Left renal cortex interstitium (tissue), 4 donors: ENCODE measurements at places on chromosomes 1 and 21. TPM values are rescaled to one million over a fixed set of nuclear protein-coding genes. Genes with fewer than 3 reads are reported as not detected.

DNA sequence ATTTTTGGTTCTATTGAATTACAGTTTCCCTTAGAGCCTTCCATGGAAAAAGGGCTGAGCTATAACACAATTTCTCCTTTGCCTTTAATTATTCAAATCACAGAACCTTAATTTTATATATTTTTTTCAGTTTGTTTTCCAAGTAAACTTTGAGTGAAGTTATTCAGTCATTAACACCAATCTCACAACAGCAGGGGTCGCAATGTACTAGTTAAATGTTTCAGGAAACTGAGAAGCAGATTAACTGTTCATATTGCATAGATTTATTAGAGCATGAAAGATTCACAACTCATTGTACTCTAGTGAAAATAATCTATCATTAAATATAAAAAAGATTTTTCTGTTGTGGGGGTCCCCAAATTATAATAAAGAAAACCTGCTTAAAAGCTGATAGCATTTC, 64.1 kb downstream of the KIFAP3 start:
- DNase-seq: no peak

GRCh38 chr1:145714524-145715111, 4.7 kb upstream of the CD160 start:
- no peak for DNase-seq

DNA sequence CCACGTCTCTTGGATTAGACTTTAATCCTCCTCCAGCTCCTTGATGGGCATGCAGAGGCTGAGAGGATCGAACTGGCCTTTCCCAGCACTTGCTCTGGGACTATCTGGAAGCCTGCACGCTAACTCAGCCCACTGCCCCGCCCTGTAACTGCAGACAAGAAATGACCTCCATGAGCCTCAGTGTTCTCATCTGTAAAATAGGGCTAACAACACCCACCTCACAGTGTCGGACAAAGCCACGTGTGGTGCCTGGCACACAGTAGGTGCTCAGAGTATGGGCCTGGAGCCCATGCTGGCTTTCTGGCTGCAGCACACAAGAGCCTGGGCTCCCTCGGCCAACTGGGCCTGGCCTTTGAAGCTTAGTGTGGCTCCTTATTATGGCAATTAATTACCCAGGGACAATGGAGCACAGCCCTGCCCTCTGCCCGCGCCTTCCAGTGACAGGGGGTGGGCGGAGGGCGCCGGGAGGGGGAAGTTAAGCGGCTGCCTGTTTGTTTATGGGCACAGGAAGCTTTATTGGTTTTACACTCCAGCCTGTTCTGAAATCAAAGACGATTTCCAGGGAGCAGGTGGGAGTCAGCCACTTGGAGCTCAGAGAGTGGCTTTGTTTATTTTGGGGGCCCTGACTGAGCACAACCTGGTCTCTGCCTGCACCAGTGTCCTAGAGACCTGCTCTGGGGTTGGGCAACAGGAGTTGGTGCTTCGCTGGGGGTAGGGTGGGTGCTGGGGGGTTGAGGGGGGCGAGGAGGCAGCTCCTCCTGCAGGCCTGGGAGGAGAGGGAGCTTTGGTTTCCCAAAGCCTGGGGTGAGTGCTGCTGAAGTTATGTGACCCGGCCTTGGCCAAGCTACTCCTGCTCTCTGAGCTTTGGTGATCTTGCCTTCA, 31.0 kb downstream of the PAX7 start:
- no peak for DNase-seq

DNA sequence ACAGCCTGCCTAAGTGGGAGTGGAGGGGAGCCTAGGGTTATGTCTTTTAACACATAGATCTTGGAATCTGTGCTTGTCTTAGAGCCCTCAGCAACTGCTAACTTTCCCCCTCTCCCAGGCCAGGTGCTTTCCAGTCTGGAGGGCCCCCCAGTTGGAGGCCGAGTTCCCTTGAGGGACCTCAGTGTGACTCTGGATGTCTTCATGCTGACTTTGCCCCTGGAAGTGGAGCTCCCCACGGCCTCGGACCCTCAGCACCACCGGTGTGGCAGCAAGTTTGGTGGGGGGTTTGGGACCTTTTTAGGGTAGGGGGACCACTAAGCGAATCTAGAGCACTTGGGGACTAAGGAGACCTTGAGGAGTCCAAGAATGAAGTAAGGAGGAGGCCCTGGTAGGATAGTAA, 22.9 kb downstream of the HYI start:
- no peak for DNase-seq

- no peak for DNase-seq
These were observed 167.3 kb downstream of the ZNF326 start for GRCh38 chr1:90162216-90162615.

- DNase-seq: no peak
These were observed 435.1 kb downstream of the PRDM2 start for GRCh38 chr1:14135070-14135469.

DNA sequence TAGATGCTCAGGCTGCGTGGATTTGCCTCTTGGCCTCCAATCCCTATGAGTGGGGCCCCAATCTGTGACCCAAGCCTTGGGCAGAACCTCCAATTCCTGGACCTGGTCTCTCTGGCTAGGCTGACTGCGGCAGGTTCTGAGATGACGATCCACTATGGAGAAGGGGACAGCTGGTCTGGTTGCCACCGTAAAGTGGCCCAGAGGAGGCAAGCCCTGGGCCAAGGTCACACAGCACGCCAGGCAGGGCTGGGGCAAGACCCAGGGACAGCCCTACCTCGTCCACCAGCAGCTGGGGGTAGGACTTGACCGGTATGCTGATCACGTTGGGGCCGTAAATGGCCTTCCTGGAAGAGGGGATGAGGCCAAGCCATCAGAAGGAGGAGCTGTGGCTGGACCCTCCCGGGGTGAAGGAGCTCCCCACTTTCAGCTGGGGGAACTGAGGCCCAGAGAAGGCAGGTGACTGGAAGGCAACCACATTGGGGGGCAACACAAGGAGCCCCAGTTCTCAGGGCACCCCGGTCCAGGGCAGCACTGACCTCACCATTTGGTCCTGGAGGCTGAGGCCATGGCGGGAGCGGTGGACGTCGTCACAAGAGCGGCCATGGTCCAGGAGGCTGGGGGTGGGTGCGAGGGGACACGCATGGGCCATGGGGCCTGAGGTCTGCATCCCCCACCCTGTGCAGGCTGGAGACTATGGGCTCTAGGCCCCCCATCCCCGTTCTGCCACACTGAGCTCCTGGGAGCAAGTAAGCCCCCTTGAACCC, 9.8 kb downstream of the ATP13A2 start:
- no peak for DNase-seq

DNA sequence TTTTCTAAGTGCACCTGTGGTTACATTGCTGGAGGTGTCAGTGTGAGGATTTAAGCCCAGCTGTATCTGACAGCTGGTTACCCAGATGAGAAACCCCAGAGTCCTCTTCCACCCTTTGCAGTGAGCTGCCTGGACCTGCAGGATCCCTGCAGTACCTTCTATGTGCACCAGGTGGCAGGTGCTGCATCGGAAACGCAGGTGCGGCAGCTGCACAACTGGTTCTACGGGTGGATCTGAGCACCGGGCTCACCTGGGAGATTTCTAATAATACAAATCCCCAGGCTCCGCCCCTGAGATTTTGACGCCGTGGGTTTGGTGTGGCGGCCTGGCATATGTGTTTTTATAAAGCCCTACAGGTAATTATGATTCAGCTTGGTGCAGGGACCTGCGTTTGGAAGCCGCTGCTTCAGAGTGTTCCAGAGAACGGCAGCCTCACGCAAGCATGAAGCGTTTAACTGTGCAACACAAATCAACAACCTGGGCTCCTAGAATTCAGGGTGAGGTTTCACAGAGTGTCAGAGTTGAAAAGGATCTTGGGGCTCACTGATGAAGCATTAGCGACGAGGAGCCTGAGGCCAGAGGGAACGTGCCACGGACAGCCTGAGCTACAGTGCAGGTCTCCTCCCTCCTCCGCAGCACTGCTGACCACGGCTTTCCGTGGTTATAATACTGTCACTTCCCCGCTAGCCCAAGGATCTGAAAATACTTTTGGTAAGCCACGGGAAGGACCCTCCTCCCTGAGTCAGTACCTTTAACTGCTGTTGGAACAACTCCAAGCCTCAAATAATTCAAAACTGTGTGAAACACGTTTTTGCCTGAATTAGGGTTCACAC, 96.7 kb upstream of the TRABD2B start:
- no peak for DNase-seq

- DNase-seq: no peak
These were observed 38.5 kb upstream of the SLC19A1 start for GRCh38 chr21:45580576-45581321.

DNA sequence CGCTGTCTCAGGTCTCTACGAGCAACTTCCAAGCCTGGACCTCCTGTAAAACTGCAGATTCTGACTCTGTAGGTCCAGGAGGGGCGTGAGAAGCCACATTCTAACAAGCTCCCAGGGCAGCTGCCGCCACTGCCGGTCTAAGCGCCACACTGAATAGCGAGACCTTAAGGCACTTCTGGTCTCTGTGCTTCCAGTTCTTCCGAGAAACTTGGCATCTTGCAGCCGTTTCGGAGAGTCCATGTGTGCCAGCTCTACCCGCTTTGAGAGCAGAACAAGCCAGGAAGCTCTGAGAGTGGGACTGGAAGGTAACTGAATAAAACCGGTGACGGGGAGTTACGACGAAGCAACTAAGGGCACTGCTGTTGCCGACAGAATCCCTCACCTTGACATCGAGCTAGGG, 12.5 kb downstream of the AGT start:
- DNase-seq: no peak

GRCh38 chr1:68128157-68128556, 77.7 kb upstream of the DIRAS3 start:
- no peak for DNase-seq

DNA sequence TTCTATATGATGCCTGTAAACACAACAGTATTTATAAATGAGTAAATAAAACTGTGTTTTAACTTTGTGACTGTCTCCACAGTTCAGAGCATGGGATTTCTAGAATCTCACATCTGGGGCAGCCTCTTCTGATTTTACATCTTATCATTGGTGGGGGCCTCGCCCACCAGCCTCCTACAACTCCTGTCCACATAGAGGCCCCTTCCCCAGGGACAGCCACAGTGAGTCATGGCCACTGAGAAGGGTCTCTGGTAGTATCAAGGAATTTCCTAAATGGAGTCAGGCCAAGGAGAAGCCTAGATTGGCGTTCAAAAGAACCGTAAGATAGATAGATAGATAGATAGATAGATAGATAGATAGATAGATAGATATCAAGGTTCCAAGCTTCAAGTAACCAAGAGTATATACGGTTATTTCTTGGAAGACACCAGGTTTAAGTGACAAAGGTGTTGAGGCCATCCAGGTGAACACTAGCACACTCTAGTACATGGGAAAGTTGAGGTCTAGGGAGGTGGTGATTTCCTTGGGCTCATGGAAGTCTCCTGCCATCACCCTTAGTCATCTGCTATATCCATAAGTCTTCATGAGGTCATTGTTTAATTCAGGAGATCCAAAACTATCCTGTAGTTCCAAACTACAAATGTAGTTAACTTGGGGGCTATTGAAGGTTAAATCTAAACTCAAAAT, 121.6 kb downstream of the SYT2 start:
- DNase-seq: no peak

GRCh38 chr1:164846731-164847691, 288.0 kb downstream of the PBX1 start:
- DNase-seq: no peak

DNA sequence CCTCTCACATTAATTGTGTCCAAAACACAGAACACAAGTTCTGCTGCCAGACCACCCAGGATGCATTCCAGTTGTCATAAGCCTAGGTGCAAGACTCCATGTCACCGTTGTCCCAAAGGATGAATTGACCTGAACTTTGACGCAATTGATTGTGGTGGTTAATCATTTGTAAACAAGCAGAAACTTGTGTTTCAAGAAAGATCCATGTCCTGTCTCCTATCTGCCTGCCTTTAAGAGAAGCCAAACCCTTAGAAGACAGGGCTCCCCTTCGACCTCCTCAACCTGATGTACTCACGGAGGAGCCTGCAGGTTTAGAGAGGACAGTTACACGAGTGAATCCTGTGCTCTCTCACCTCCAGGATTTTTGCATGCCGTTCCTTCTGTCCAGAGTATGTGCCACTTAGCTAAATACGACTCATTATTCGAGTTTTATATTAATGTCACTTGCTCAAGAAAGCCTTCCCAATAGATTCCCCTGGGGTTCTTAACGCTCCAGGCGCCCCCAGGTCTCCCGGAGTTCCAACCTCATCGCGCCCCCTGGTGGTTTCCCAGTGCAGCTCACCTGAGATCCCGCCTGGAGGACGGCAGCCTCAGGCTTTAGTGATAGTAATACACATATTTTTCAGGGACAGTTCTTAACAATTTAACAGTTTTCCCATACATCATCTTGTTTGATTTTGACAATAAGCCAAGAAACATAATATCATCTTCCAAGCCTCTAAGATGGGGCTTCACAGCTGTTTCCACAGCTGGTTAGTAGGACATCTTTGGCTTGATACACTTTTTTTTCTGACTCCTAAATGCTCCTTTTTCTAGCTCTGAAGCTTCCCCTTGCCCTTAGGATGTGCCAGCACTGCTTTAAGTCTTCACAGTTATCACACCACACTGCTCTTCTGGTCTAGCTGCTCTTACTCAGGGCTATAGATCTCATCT, 2.4 kb upstream of the C8B start:
- DNase-seq: no peak

GRCh38 chr1:17494114-17494729, 45.3 kb upstream of the ARHGEF10L start:
- DNase-seq: no peak

DNA sequence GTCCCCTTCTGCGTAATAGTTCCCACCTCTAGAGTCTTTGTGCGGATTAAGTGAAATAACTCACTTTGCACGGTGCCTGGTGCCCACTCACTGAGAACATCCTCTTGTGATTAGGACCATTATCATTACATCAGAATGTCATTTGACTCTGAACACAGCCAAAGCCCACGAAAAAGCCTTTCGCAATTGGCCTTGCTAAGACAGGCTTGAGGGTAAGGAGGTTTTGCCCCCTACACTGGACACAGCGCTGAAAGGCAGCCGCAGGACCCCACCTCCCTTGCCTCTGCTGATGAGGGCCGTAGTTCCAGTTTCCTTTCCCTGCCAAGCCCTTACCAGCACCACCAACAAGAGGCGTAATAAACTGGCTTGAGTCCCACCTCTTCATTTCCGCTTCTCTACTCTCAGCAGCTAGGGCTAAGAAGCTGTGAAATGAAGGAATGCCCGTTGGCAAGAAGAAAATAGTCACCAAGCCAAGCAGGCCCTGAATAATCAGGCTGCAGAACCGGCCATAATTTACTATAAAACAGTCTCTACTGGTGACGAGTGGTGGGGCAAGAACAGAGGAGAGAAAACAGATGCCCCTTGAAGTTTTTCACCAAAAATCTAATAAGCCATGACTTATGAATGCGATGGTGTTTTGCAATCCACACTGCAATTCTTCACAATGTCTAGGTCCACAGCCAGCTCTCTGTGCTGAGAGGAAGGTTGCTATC, 53.1 kb downstream of the SH3GLB1 start:
- DNase-seq: no peak

DNA sequence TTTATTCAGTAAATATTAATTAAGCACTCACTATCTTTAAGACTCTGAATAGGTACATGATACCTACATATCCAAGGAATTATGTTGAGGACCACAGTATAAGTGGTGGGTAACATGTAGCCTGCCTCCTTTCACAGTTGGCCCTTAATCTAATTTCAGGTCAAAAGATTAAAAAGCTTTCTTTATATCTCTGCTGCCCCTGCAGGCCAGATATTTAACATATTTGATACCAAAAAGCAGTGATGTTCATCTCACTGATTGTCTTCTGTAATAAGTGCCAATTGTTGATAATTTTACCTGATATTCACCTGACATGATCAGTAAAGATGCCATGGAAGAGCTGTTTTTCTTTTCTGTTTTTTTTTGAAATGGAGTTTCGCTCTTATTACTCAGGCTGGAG, 36.5 kb downstream of the RLF start:
- no peak for DNase-seq

The TRIM67 gene
- 0.09 TPM for polyA plus RNA-seq

The HSF2BP gene
- polyA plus RNA-seq: 2.0 TPM

The LEMD1 gene
- polyA plus RNA-seq: 2.6 TPM

The S100A8 gene
- polyA plus RNA-seq: 15.1 TPM

The OXCT2 gene
- polyA plus RNA-seq: 0.53 TPM

The UBL4B gene
- not detected for polyA plus RNA-seq
